Stimulated activated CD8-positive, alpha-beta memory T cell treated with anti-CD3 and anti-CD28 coated beads, Interleukin-2, amount 100 ng/mL, for 1 hour (primary cell): ENCODE measurements at places on chromosomes 5 and 9.

- DNase-seq = no peak
These were observed 131.1 kb downstream of the OR2K2 start for GRCh38 chr9:111198936-111199335.

DNA sequence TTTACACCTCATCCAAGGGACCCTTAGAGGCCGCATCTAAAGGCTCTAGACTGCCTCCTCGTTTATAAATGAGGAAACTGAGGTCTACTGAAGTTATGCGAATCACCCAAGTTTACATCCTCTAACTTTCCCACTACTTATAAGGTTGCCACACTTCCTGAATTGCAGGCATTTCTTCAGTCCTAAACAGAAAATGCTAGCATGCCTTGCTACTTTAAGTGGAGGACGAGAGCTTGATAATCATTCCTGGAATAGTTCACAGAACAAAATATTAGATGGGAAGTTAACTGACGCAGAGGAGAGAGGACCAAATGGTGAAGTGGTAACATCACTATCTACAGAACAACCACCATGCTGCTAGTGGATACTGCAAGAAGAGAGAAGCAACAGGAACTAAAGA is 85.8 kb downstream of the GNAQ start:
- no peak for DNase-seq

- no peak for DNase-seq
These were observed 75.4 kb upstream of the ZFAND5 start for GRCh38 chr9:72440378-72440777.

GRCh38 chr5:56126487-56127179 is 106.5 kb downstream of the ANKRD55 start:
- DNase-seq = no peak

DNA sequence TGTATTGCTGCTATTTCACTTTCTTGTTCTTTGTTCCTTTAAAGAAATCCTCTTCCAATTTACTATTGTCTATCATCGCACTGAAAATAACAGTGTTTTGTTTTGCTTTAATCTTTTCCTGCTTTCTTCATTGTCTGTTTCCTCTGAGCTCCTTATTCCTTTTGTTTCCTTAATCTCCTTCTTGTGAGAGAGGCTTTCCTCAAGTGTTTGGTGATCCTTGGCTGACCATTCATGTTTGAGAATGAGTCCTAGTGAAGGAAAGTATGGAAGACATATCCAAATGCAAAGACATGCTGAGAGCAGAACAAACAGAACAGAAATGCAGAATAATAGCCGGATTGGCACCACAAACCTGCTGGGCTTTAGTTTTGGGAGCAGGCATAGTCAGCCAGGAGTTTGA is 42.0 kb upstream of the ENTREP1 start:
- no peak for DNase-seq

GRCh38 chr5:154002093-154002492 is 36.6 kb downstream of the FAM114A2 start:
- DNase-seq = no peak

DNA sequence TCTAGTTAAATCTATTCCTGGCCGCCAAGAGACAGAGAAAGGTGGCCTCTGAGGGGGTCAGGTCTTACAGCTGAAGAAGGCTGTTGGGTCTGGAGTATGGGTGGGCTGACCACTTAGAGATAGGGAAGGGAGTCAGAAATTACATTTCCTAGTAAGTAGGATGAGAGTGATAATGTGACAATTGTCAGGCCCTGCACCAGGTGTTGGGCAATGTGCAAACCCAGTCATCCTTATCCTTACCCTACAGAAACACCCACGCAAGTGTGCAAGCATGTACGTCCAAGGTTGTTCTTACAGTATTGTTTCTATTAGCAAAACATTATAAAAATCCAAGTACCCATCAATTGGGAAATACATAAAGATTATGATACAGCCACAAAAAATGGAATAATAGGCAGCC is 9.5 kb downstream of the SPAAR start:
- no peak for DNase-seq

DNA sequence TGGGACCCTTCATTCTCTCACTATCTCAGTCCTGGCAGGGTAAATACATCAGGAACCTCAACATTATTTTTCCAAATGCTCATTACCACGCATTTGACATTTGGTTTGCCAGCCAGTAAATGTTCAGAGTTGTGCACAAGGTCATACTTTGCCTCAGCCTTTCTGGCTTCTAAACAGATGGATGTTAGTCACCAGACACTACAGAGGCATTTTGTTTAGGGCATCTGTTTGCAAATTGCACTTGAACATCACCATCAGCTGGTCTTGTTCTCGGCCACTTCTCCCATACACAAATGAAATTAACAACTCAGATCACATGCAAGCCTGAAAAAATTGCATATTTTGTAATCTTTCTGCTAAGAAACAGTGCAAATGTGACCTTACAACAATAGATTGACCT is 75.0 kb upstream of the SLC1A1 start:
- DNase-seq = no peak

- no peak for DNase-seq
These were observed 139.5 kb downstream of the RGS3 start for GRCh38 chr9:113603048-113603375.

DNA sequence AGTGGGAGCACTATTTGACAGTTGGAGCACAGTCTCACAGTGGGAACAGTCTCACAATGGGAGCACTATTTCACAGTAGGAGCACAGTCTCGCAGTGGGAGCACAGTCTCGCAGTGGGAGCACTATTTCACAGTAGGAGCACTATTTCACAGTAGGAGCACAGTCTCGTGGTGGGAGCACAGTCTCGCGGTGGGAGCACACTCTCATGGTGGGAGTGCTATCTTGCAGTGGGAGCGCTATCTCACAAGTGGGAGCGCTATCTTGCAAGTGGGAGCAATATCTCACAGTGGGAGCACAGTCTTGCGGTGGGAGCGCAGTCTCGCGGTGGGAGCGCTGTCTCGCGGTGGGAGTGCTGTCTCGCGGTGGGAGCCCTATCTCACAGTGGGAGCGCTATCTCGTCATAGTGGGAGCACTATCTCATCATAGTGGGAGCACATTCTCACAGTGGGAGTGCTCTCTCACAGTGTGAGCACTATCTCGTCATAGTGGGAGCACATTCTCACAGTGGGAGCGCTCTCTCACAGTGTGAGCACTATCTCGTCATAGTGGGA is 56.1 kb downstream of the MED10 start:
- no peak for DNase-seq

DNA sequence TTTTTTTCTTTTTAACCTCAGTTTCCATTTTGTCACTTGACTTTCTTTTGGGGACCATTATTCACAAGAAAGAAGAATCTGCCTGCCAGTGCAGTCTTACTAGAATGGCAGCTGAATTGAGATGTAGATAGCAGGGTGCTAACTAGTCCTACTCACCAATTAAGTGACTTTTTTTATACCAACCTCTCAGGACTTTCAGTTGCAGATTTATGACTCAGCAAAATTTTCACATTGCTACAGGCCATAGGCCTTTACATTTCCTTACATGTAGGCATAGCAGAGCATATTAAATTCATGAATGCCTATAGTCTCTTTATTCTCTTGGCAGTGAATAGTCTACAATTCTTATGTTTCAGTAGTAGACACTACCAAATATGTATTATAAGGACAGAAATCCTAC is 54.0 kb upstream of the FKTN start:
- no peak for DNase-seq

- no peak for DNase-seq
These were observed 4.4 kb downstream of the CCDC187 start for GRCh38 chr9:136299541-136299940.

DNA sequence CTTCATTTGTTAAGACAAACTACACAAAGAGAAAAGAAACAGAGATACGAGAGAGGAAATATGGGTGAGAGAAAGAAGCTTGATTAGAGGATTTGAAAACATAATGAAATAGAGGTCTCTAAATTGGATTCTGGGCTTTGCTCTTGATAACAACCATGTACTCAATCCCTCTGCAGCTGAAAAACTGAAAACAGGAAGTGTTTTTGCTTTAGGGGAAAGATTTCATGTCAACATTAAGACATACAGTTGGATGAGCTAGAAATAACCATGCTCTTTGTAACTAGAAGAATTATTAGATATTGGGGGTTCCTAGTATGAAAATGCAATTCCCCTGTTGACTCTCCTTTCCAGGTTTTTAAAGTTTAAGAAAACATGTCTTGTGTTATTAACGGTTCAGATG is 21.9 kb downstream of the CRHBP start:
- no peak for DNase-seq

DNA sequence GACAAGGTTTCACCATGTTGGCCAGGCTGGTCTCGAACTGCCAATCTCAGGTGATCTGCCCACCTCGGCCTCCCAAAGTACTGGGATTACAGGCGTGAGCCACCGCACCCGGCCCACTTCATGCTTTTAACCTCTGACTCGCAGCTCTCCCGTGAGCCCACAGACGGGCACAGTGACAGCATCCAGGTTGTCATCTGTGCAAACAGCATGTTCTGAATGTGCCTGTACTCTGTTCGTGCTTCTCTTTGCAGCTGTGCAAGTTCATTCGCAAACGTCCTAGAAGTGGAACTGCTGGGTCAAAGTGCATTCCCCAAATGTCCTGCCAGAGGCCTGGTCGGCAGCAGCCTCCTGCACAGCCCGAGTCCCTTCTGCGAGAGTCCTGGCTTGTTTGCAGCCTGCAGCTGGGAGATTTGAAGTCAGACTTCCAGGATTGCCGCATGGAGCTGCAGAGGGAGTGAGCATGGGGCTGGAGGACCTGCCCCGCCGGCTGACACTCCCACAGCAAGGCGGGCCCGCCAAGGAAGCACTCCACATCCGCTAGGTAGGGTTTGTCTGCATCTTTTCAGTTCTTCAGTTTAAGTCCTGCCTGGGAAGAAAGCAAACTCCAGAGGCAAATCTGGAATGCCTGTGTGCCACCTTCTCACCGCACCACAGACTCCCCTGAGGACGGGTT is 3.4 kb downstream of the BRD3OS start:
- no peak for DNase-seq

DNA sequence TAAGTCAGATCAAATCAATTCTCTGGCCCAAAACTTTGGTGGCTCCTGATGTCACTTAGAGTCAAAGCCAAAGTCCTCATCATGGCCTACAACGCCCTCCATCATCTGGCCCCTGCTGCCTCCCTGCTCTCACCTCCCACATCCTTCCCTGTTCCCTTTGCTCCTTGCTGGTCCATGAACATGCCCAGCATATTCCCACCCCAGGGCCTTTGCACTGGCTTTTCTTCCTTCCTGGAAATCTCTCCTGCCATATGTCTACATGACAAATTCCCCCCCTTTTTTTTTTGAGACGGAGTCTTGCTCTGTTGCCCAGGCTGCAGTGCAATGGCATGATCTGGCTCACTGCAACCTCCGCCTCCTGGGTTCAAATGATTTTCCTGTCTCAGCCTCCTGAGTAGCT is 11.1 kb upstream of the PSD2 start:
- no peak for DNase-seq

DNA sequence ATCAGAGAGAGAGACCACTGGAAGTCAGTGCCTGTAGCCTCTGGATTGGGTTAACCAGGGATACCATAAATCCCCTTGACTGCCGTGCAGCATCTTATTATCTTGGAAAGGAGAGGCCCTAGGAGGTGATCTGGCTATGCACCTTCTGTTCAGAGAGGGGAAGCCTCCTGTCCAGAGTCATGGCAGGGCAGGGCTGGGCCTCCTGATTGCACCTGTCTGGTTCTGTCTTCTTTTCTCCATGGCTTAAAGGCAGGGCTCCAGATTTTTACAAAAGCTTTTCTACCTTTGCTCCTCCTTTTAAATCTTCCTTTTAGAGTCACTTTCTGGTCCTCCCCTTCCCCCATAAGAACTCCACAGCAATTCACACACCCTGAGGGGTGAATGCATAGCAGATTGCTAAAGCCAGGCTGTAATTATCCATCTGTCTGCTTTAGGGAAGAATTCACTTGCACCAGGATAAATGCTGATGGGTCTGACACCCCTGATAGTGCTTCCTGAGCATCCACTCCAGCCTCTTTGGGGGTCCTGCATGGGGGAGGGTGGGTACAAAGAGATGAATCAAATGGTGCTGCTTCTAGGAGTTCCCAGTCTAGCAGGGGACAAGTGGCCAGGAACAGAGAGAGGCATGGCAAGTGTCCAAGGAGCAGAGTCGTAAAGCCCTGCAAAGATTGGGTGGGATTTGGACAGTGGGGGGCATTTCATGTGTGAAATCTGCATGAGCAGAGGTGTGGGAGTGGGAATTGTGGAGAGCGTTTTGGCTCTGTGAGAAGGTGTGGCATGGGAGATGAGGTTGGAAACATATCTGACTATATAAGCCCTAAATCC is 141.3 kb upstream of the ALDH1B1 start:
- DNase-seq = no peak

GRCh38 chr5:1793301-1793740 is 6.3 kb downstream of the MRPL36 start:
- DNase-seq = no peak

GRCh38 chr9:13811876-13812275 is 502.1 kb downstream of the NFIB start:
- DNase-seq = no peak

- no peak for DNase-seq
These were observed 233.6 kb downstream of the SYK start for GRCh38 chr9:91034976-91035824.

DNA sequence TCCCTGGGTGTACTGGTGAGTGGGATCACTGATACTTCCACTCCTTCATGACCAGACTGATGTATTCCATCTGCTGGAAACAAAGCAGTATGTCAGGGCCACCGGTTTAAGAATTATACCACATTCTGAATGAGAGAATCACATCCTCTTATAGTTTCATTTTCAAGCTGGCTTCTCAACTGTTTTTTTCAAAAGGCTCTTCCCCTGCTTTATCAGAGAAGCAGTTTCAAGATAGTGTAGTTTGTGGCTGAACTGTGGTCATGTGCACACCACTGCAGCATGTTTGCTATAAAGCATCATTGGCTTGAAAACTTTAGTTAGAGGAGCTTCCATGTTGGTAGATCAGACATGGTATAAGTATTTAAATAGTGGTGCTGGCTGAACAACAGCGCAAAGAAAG is 450.5 kb upstream of the CDH10 start:
- DNase-seq = no peak

- DNase-seq = no peak
These were observed 359.2 kb upstream of the ACTBL2 start for GRCh38 chr5:57841676-57842363.

- no peak for DNase-seq
These were observed 532.4 kb downstream of the ANXA1 start for GRCh38 chr9:73683862-73684591.

GRCh38 chr9:36328798-36329411 is 70.7 kb upstream of the GNE start:
- no peak for DNase-seq

GRCh38 chr5:21681911-21682310 is 1171.2 kb downstream of the CDH12 start:
- no peak for DNase-seq

GRCh38 chr9:136661641-136662325 is 933 bp upstream of the EGFL7 start:
- DNase-seq = no peak

GRCh38 chr9:137034709-137035506 is 3.0 kb upstream of the FUT7 start:
- peak; percentile 79 for DNase-seq

DNA sequence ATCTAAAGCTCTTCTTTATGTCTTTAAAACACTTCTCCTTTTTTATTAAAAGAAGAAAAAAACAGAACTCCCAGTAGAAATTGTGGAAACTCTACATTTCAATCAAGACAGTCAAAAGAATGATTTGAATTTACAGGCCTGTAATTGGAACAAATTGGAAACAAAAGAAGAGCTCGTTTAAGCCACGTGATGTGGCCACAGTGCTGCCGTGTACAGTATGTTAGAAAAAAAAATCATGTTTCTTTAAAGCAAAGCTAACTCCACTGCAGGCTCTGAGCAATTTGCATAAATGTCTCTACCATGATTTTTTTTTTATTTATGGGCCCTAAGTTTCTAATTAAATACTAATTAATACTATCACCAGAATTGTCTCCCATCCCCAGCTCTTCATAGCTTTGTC is 325.6 kb downstream of the ZSWIM6 start:
- DNase-seq = no peak
